CD4-positive, alpha-beta T cell treated with Interferon alpha-2 for 1 hour (primary cell): ENCODE measurements at places on chromosomes 3 and 15.
A peak's percentile ranks its signal among the peaks of the same experiment; 100 is the strongest.

DNA sequence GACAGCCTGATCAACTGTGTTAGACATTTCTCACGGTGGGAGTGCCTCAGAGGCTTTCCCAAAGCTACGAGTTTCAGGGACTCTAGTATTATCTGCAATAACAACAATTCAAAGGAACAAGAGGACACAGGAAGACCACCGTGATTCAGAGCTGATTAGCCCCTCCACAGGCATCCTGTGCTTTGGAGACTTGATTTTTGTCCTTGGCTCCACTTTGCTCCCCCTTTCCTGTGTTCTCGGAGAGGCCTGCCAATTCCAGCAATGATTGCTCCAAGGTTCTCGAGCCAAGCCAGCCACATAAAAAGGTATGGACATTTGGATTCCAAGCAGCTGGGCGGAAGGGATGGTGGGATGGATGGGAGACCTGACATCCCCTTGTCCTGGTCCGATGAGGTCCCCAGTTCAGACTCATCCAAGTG is 14.3 kb downstream of the EHD4 start:
- DNase-seq: no peak

DNA sequence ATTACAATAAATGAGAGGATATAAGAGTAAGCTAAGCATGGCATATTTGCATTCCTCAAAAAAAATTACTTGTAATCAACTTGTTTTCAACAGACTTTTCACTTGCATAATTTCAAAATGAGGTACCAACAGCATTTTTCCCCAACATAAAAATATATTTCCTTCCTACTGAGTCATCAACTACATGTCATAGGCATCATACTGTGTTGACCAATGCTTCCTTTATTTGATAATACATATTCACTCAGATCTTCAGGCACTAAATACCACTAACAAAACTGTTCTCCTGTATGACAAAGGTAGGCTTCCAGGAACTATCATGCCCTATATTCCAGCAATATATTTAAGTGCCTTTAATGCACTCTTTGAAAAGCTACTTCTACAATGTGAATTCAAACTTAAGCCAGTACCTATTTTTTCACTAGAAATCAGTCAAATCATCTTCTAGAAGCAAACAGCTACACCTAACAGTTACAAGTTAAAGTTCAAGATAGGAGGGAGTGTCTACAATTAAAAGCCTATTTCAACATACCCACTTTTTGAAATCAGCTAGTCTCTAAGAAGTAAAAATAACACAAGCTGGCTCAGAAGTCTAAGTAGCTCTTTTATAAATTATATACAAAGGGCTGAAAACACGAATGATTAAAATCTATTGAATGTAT is 11.3 kb downstream of the ADAM10 start:
- DNase-seq: no peak

- no peak for DNase-seq
Observed at GRCh38 chr3:86960550-86960949, 30.4 kb downstream of the VGLL3 start.

- no peak for DNase-seq
Observed at GRCh38 chr15:45027220-45027619, 4.2 kb downstream of the SORD start.

DNA sequence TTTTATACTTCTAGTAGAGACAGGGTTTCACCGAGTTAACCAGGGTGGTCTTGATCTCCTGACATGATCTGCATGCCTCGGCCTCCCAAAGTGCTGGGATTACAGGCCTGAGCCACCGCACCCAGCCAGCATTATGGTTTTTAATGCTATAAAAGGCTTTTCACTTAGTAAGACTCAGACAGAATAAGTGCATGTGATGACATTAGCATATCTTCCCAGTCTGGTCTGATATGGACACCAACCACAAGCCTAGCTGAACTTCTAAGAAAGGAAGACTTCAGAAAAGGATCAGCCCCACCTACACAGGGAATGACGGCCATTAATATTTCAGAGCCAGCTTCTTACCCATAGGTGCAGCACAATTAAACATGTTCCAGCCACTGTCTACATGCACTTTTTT is 27.0 kb downstream of the GRK7 start:
- no peak for DNase-seq

DNA sequence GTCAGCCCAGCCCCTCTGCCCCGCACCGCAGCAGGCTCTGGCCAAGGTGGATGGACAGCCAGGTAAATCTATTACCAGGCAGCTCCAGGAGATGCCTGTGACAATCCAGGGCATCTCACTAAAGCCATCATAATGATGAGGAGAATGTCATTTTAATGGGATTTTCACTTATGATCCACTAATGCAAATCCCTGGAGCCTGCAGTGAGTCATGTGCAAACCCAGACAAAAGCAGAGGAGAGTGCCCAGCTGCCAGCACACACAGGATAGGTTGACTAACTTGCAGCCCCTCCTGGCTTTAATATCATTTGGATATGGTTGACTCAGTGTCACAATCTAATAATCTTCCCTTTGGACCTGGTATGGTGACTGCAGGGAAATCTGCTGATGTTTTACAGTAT is 206.9 kb upstream of the TRIM42 start:
- DNase-seq: no peak

DNA sequence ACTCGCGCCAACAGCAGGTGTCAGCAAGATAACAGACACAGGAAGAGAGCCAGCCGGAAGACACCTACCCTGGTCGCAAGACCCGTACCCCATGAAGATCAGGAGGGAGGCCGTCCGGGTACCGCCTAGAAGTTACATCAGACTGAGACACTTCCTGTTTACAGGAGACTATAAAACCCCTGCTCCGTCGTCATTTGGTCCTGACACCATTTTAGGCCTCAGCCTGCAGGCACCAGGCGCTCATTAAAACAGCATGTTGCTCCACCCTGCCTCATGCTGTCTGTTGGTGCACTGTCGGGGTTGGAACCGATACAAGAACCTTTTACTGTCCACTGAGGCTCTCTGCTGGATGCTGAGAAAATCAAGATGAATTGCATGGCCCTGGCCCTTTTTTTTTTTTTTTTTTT is 15.6 kb upstream of the PRTG start:
- no peak for DNase-seq

DNA sequence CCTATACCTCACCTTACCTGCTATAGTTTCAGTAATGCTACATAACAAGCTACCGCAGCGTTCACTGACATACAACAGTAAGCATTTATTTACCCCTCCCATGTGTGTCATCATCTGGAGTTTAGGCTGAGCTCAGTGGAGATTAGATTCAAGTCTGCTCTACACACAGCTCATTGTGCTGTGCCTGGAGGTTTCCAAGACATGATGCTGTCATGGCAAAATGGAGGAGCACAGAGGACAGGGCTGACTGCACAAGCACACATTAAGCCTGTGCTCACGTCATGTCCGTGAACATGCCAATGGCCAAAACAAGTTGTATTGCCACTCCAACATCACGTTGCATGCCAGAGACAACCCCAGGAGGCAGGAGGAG is 333.8 kb upstream of the TRIM42 start:
- no peak for DNase-seq

DNA sequence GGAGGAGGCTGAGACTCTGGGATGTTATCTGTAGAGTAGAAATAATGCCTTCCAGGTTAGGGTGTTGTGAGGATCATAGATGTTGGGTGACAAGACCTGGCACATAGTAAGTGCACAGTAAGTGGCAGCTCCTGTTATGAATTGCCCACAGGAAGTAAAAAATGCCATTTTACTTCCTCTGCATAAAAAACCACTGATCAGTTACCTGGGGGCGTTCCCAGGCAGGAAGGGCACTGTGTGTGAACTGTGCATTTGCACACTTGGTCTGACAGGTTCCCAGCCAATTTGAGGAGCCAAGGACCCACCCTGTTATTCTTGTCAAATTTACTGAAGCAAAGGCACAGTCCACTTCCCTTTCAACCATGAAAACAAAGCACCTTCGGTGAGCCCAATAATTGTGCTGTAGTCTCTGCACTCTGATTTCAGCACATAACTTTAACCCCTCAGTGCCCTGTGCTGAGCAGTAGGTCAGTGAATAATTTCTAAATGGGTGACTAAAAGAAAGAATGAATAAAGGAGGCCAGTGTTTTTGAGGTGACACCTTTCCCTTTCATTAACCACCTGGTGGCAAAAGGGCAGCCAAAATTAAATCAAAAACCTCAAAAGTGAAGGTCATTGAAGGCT is 85.8 kb upstream of the ARHGEF3 start:
- no peak for DNase-seq

GRCh38 chr3:118447339-118447738 is 587.3 kb downstream of the IGSF11 start:
- DNase-seq: no peak

GRCh38 chr15:50828610-50829206 is 63.2 kb upstream of the SPPL2A start:
- DNase-seq: no peak

DNA sequence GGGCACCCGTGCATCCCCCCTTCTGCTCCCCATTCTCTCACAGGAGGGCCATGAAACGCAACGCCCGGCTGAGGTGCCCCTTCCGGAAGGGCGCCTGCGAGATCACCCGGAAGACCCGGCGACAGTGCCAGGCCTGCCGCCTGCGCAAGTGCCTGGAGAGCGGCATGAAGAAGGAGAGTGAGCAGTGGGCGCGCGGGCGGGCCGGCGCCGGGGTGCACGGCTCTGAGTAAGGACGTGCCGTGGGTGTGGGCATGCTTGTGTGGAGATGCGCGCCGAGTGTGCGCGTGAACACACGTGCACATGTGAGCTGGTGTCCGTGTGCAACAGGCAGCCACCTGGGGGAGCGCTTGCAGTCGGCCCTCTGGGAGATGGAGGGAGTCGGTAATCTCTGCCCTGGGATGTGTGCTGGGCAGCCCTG is 28.1 kb downstream of the NR1I2 start:
- DNase-seq: peak; percentile 51

DNA sequence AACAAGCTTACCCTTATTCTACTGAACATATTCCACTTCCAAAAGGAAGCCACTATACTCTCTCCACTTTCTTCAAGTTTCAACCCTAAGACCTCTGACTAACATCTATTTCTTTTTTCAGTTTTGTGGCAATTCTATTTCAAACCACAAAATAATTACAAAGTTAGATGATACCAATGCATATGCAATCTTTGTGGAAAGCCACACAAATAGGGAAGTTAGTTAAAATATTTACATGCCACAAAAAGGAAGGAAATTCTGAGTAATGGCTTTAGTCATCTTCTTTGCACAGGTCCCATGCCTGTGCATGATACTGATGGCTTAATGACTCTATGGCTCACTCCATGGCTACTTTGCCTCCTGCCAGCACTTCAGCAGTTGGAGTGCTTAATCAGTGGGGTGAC is 57.0 kb upstream of the MCTP2 start:
- DNase-seq: peak; percentile 39

DNA sequence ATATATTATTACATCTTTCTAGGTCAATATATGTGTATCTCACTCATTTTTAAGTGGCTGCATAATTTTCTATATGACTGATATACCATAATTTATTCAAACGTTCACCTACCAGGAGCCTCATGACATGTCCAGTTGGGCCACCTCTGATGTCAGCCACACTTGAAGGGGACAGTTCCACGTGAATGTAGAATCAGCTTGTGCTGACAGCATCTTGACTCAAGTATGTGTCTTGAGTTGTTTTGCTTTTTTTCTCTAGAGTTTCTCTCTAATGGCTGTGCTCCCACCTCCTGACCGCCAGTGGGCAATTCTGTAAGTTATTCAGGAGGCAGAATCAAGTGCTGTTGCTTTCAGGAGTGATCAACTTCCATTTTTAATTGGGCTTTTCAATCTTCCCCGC is 237.9 kb downstream of the NFKBIZ start:
- no peak for DNase-seq

GRCh38 chr15:58532126-58532525 is 100.3 kb downstream of the LIPC start:
- no peak for DNase-seq

DNA sequence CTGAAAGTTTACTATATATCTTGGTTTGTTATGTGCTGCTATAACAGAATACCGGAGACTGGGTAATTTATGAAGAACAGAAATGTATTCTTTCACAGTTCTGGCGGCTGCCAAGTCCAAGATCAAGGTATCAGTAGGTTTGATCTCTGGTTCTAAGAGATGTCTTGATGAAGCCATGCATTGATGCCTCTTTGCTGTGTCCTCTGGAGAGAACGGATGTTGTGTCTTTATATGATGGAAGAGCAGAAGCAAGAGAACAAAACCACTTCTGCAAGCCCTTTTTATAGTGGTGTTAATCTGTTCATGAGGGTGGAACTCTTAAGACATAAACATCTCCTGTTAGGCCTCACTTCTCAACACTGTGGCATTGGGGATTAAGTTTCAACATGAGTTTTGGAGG is 62.7 kb downstream of the TCF12 start:
- no peak for DNase-seq

DNA sequence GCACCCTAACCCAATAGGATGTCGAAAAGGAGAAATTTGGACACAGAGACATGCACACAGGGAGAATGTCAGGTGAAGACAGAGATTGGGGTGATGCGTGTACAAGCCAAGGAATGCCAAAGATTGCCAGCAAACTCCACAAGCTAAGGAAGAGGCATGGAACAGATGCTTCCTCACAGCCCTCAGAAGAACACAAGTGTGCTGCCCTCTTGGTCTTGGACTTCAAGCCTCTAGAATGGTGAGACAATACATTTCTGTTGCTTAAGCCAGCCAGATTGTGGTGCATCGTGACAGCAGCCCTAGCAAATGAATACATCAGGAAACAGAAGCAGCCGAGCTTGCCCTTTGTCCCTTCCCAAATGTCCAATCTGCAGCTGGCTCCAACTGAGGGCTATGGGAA is 23.7 kb upstream of the ARL8B start:
- no peak for DNase-seq

- no peak for DNase-seq
Observed at GRCh38 chr3:141123677-141124410, 72.7 kb downstream of the SPSB4 start.

GRCh38 chr3:106466881-106467280 is 598.1 kb upstream of the CBLB start:
- no peak for DNase-seq

GRCh38 chr15:56736308-56736707 is 3.0 kb upstream of the ZNF280D start:
- DNase-seq: no peak

DNA sequence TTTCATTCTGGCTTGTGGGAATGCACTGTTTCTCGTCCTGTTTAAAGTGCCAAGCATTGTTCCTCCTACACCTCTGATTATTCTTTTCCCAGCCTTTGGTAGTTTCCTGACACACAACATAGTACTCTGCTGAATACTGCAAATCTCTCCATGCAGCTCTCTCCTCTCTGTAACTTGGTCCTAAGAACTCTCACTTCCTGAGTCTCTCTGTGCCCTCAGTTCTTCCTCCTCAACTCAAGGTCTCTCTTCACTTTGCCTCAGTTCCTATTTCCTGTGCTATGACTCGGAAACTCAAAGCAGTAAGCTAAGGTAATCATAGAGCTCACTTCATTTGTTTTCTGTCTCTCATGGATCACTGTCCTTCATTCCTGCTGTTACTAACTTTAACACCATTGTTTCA is 113.4 kb downstream of the ZNF280D start:
- DNase-seq: no peak

GRCh38 chr3:17514597-17514996 is 227.8 kb downstream of the TBC1D5 start:
- DNase-seq: no peak

- DNase-seq: no peak
Observed at GRCh38 chr3:107545680-107546120, 22.9 kb downstream of the BBX start.
